ENCODE measurements at places on chromosomes 16 and 17. TPM values are rescaled to one million over a fixed set of nuclear protein-coding genes. Genes with fewer than 3 reads are reported as not detected.

DNA sequence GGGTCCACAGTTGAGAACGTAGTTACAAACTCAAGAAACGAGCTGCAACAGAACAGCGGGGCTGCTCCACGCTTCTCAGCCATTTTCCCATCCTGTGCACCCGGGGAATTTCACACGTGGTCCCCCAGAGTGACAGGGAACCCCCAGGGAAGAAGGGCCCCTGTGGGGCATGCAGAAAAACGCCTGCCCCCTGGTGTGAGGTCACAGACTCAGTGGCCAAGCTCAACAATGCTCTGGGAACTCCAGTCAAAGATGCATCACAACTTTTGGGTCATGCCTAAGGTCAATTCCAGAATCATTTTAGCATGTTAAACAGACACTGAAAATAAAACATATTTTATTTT lies 115.4 kb downstream of the ZNF778 start:
- H3K4me3 ChIP-seq = no peak overlapping the region
- H3K27me3 ChIP-seq = no peaks in the 10 kb centered on the region
- no peaks in the 10 kb centered on the region for H3K36me3 ChIP-seq
- no peak for DNase-seq

DNA sequence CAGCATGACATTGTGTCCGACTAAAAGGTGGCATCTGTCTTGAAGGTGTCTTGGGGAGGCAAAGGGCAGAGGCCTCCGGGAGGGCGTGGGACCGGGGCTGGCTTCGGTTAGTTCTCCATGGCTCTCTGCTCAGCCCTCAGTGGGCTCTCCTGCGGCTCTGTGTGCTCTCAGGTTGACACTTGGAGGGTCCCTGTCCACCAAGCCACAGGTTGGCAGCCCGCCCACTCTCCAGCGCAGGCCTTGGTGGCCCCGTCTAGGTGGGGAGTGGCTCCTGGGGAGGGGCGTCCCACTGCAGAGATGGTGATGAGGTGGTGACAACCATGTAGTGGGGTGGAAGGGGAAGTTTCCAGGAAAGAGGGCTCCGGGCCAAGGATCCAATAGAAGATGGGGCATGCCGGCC lies 31.6 kb downstream of the ADGRG5 start:
- H3K36me3 ChIP-seq = no peaks in the 10 kb centered on the region
- DNase-seq = no peak
- no peak overlapping the region for H3K27ac ChIP-seq
- no peaks in the 10 kb centered on the region for H3K27me3 ChIP-seq

MFSD6L gene
- not detected for total RNA-seq

DNA sequence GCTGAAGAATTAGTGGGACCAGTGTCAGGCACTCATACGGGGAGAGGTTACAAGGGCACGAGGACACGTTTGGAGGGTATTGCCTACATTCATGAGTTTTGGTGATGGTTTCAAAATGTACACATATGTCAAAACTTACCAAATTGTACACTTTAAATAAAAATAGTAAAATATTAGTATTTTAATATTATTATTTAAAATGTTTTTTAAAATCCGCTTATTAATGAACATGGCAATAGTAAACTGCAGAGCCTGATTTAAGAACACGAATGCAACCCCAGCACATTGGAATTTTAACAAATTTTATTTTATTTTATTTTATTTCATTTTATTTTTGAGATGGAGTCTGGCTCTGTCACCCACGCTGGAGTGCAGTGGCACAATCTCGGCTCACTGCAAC lies 10.9 kb upstream of the ERCC4 start:
- H3K27ac ChIP-seq = no peak overlapping the region
- DNase-seq = no peak
- no peaks in the 10 kb centered on the region for H3K36me3 ChIP-seq
- no peaks in the 10 kb centered on the region for H3K27me3 ChIP-seq
- H3K4me3 ChIP-seq = no peak overlapping the region
- H3K4me1 ChIP-seq = no peaks in the 10 kb centered on the region

- H3K27me3 ChIP-seq = no peaks in the 10 kb centered on the region
- H3K4me3 ChIP-seq = no peak overlapping the region
Observed at GRCh38 chr16:17467923-17468540, 2.7 kb downstream of the XYLT1 start.

GRCh38 chr16:56488035-56488434 lies 31.8 kb downstream of the BBS2 start:
- H3K4me1 ChIP-seq = no peaks in the 10 kb centered on the region
- no peak for DNase-seq

RIPOR1 gene
- 19.5 TPM for total RNA-seq

CACNA1H gene
- 0.26 TPM for total RNA-seq

PDE6G gene
- total RNA-seq = not detected

- no peaks in the 10 kb centered on the region for H3K27me3 ChIP-seq
- no peak overlapping the region for H3K27ac ChIP-seq
- H3K4me1 ChIP-seq = no peaks in the 10 kb centered on the region
- H3K36me3 ChIP-seq = no peaks in the 10 kb centered on the region
Observed at GRCh38 chr16:5895137-5895536, 797.5 kb upstream of the EEF2KMT start.

GRCh38 chr16:85990861-85991301 lies 91.9 kb downstream of the IRF8 start:
- H3K4me3 ChIP-seq = no peak overlapping the region
- no peaks in the 10 kb centered on the region for H3K36me3 ChIP-seq
- no peak for DNase-seq
- no peak overlapping the region for H3K27ac ChIP-seq
- H3K27me3 ChIP-seq = peaks cover 11% of the 10 kb centered on the region
- H3K4me1 ChIP-seq = no peaks in the 10 kb centered on the region

- DNase-seq = no peak
- no peaks in the 10 kb centered on the region for H3K27me3 ChIP-seq
- no peak overlapping the region for H3K4me3 ChIP-seq
Observed at GRCh38 chr16:19127205-19127604, 13.4 kb downstream of the ITPRIPL2 start.

DNA sequence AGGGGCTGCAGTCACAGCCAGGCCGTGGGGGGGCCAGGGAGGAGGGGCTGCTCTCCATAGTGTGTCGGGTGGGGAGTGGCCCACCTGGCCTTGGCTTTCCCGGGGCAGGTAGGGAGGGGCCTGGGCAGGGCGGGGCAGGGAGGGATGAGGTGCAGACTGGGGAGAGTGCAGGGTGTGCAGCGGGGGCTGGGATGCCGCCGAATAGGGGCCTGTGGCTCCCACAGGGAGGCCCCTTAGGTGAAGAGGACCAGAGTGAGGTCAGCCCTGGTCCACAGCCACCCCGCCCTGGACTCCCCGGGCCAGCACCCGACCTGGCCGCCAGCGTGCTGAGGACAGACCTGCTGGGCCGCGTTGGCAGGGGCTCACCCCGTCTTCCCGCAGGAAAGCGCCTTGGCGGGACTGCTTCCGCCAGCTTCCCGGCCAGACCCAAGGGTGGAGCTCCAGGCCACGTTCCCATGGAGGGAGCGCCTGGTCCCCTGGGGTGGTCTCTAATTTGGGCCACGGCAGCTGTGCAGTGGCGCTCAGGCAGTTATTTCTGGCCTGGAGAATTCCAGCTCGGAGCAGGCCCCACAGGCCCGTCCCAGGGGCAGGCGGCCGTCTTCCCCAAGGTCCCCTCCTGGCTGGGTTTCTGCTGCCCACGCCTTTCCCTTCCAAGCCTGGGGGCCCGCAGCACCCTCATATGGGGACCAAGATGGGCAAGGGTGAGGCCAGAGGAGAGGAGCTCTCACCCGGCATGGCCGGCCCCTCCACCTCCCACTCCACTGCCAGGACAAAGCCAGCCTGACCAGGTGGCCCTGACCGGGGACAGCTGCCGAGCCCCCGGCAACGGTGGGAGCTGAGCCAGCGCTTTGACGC lies 27.9 kb downstream of the CACNA1H start:
- H3K27me3 ChIP-seq = no peaks in the 10 kb centered on the region
- H3K36me3 ChIP-seq = no peaks in the 10 kb centered on the region
- peaks cover 9% of the 10 kb centered on the region for H3K4me1 ChIP-seq
- no peak for DNase-seq
- H3K27ac ChIP-seq = no peak overlapping the region

KIF19 gene
- total RNA-seq = not detected

GRCh38 chr16:67179421-67180080 lies 4.2 kb downstream of the MATCAP1 start:
- DNase-seq = no peak
- H3K4me3 ChIP-seq = no peak overlapping the region
- no peaks in the 10 kb centered on the region for H3K27me3 ChIP-seq
- H3K4me1 ChIP-seq = peaks cover 15% of the 10 kb centered on the region

CLDN9 gene
- not detected for total RNA-seq

TMC6 gene
- 0.17 TPM for total RNA-seq

GRCh38 chr16:56610017-56610608 lies 1.7 kb downstream of the MT2A start:
- peak; percentile 96 for DNase-seq
- H3K36me3 ChIP-seq = no peaks in the 10 kb centered on the region
- no peaks in the 10 kb centered on the region for H3K27me3 ChIP-seq
- H3K27ac ChIP-seq = peak overlapping the region; percentile 99

DNA sequence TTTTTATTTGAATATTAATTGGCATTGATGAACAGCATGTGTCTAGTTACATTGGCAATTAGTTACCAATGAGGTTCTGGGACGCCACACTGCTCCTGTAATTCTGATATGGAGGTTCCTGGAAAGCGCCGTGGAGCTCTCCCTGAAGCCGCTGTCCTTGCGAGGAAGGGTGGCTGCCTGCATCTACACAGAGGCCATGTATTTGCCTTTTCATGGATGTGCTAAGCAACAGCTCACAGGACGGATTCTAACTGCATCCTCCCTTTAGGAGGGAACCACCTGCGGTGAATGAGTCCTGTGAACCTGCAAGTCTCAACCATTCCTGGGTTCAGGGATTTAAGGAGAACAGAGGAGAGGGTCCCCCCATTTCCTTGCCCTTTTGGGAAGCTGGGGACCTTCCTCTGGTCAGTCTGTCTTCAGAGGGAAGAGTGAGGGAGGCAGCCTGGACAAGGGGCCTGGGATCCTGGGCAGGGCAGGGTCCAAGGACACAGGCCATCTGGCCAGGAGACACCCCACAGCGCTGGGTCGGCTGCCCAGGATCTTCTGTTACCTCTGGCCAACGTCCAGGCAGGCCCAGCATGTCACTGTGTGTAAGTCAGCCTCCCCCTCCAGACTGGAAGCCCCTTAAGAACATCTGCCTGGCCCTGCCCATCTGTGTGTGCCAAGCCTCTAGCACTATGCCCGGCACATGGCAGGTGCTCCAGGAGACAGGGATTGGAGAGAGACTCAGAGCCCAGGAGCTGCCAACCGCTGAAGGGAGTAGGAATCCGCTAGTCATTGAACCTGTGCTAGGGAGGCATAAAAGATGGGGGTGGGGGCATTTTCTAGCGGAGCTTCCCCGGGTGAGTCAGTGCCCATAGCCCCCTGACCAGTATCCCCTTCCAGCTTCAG lies 314.1 kb upstream of the TNRC6C start:
- no peak for DNase-seq
- no peaks in the 10 kb centered on the region for H3K36me3 ChIP-seq
- no peak overlapping the region for H3K4me3 ChIP-seq
- no peak overlapping the region for H3K27ac ChIP-seq

All from fibroblast of lung (primary cell).